ENCODE measurements at places on chromosomes 12 and 14.

GRCh38 chr14:55867719-55868118 lies 250.5 kb upstream of the PELI2 start:
- DNase-seq = no peak

- no peak for DNase-seq
Measured at GRCh38 chr12:117900561-117900960, 68.2 kb downstream of the KSR2 start.

- no peak for DNase-seq
Measured at GRCh38 chr12:76980196-76980595, 85.2 kb downstream of the E2F7 start.

DNA sequence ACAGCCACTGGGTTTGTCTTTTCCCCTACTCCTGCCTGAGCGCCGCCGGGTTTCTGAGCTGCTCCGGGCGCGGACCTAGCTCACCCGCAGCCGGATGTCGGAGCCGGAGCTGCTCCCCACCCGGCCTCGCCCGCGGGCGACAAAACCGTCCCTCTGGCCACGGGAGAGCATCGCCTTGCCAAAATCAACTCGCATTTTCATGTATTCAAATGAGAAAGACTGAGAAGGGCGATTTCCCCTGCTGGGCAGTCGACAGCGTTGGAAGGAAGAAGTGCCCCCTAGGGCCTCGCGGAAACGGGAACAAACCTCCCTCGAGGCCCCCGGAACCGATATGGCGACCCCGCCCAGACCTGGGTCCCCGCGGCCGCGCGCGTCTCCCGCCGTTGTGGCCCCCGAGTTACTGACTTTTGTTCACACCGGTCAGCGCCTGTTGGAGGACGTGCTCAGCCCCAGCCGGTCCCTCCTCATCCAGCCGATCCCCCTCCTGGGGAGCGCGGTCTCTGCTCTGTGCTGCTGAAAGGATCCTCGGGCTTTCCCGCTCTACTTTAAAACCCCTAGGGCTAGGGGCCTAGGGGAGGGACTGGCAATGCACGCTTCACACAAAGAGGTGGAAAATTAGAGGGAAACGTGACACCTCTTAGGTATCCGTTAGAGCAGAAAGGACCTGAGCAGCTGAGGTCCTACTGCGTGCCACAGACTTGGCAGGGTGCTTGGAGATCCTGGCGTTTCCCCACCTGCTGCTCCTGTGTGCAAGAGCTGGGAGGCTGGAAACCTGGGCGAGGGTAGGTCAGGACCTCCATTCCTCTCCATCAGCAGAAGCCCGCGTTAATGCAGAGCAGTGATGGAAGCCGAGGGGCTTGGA lies 4.3 kb downstream of the TTC6 start:
- DNase-seq = no peak

- DNase-seq = peak; percentile 48
Measured at GRCh38 chr12:42372154-42372791, 46.3 kb downstream of the PPHLN1 start.

GRCh38 chr12:6084261-6084968 lies 40.1 kb downstream of the VWF start:
- peak; percentile 74 for DNase-seq

- DNase-seq = no peak
Measured at GRCh38 chr14:38174711-38175110, 33.0 kb upstream of the SSTR1 start.

DNA sequence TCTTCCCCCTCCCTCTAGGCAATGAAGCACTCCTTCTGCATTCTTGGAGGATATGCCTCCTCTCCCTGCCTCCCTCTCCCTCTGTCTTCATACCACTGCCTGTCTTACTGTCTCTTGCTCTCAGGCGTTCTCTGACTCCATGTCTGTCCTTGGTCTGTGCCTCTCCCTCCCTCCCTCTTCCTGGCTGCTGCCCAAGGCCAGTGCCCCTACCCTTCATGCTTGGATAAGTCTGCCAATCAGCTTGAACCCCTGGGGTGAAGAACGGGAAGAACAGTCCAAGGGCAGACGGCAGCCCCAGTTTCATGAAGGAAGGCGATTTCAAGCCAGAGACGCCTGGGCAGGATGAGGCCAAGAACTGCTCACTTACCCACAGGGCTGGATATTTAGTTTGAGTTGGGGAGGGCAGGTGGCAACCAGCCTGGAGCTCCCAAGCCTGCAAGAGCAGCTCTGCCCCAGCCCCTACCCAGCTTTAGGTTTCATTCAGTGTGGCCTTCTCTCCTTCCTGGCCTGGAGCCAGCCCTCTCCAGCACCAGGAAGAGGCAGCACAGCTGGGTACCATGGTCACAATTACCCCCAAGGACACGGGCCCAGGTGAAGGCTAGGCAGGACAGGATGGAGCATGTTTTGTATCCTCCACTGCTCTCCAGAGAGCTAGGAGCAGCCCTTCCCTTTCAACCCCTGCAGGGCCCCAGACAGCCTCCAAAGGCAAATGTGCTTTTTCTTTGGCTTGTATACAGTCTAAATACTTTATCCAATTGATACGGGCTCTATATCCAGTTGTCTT lies 35.8 kb upstream of the LTBP2 start:
- DNase-seq = no peak

DNA sequence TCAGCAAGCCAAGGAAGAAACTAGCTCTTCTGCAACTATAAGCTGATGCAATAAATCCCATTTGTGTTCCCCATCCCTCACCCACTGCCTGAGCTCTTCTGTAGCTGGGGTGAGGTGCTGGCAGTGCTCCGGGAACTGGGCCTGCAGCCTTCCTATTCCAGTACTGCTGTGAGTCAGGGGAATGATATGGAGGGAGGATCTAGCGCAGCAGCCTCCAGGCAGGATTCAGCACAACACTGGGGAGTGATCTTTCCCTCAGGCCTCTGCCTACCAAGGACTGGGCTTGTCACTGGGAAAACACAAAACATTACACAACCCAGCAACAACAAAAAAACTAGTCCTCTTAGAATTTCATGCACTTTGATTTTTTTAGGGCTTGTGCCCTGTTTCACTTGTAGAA lies 58.7 kb downstream of the ST8SIA1 start:
- no peak for DNase-seq

DNA sequence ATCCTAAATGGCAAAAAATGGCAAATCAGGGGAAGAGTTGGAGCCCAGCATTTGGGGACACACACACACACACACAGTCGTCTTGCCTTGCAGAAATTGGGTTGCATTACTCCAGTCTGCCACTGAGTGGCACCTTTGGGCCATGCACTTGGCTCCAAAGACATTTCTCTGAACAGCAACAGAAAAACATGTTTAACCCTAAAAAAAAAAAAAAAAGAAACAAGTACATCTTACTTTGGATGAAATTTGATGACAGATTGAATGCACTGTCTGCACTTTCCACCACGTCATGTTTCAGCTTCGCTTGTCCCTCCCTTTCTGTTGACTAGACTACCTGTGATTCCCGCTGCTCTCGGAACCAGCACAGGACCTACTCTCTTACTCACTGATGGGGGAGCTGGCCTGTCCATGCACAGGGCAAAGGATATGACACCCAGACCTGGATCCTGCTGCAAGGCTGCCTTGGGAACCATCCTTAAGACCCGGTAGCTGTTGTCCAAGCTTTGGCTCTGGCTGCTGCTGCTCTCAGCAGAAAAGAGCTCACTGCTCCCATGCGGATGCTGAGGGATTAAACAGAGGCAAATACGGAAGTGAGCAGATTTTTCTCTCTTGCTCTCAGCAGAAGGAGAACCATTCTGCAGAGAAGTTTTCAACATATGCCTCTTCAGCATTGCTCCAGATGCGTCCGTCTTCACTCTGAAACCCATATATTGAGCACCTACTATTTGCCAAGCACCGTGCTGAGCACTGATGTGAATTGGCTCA lies 376.8 kb downstream of the DPF3 start:
- DNase-seq = peak; percentile 40

GRCh38 chr14:92564344-92565039 lies 50.9 kb downstream of the RIN3 start:
- DNase-seq = no peak

- peak; percentile 33 for DNase-seq
Measured at GRCh38 chr12:71392521-71393145, 47.0 kb upstream of the LGR5 start.

DNA sequence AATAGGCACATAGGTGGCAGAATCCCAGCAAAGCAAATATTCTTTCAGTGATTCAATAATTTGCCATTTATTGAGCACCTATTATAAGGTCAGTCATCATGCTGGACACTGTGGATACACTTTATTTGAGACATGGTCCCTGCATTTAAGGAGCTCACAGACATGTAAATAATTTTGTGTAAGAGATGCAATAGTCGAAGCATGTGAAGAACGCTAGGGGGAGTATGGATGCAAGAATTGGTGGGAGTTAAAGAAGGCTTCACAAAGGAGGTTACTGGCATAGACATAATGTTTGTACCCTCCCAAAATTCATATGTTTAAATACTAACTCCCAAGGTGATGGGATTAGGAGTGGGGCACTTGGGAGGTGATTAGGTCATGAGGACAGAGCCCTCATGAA lies 260.6 kb upstream of the GARIN6 start:
- DNase-seq = no peak

DNA sequence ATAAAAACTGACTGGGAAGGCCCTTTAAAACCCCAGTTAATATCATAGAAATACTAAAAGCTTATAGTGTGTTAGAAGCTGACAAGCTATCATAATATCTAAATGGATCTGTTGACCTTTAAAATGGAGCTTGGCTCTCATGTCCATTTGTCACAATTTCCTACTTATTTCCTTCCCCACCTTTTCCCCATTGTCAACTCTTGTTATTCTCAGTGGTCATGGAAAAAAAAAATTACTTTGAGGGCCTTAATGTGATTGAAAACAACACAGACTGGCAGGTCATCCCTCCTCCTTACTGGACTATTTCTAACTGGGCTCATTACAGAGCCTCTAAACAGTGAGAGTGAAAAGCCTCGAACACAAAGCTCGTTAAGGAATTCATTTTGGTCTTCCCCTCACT lies 13.7 kb upstream of the WNK1 start:
- no peak for DNase-seq

DNA sequence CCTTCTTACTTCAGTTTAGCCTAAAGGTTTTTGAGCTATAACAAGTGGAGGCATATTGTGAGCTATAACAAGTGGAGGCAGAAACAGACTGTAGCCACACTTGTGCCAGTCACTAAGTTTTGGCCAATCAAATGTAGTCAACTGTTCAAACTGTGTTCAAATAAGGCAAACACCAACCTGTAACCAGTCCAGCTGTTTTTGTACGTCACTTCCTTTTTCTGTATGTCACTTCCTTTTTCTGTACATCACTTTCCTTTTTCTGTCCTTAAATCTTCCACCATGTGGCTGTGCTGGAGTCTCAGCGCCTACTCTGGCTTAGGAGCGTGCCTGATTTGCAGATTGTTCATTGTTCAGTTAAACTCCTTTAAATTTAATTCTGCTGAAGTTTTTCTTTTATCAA lies 79.7 kb downstream of the FUT8 start:
- no peak for DNase-seq

DNA sequence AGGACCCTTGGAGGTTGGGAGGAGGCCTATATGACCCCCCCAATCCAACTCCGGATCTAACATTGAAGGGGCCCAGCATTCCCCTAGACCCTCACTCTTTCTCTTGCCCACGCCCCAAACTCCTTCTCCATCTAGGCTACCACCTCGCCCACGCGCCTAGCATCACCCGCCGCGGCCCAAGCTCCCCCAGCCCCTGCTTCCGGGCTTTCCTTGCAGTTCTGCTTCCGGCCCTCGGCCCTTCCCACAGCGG lies 445 bp downstream of the CERS5 start:
- no peak for DNase-seq

- DNase-seq = no peak
Measured at GRCh38 chr14:94382716-94383596, 5.4 kb downstream of the SERPINA1 start.

DNA sequence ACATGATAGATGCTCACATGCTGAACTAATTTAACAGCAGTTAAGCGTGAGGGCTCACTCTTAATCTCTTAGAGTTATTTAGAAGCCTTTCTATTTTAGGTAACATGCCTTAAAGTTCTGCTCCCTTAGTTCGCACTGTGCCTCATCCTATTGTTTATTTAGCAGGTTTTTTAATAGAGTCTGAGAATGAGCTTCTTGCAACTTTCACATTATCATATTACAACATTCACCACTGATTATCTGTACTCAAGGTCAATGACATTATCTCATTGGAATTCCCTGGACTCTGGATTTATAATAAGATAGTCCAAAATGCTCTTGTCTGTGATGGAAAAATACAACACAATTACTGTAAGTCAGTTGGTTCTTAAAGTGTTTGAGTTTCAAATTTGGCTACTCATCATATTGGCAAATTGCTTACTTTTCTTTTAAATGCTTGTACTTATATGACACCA lies 183.6 kb upstream of the SLC38A2 start:
- no peak for DNase-seq

GRCh38 chr12:13149411-13149810 lies 45.9 kb upstream of the GSG1 start:
- no peak for DNase-seq

GRCh38 chr14:69913686-69914085 lies 34.5 kb downstream of the SMOC1 start:
- no peak for DNase-seq

GRCh38 chr14:100128688-100129087 lies 30.8 kb downstream of the DEGS2 start:
- DNase-seq = no peak

- DNase-seq = no peak
Measured at GRCh38 chr12:56781726-56782125, 18.6 kb downstream of the HSD17B6 start.

DNA sequence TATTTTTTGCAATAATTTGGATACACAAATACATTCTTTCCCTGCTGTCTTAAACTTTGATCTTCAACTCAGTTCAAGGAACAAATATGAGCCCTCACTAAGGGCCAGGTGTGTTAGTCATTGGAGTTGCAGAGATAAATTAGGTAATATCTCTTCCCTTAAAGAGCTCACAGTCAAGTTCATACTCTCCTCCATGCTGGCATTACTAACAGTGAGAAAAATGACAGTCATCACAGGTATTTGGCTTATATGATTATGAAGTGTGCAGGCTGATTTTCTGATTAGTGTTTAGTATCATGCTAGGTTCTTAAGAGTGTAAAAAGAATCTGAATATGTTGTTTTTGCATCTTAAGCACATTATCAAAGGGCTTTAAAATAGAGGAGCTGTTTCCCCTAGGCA lies 594.7 kb downstream of the CCER1 start:
- no peak for DNase-seq

GRCh38 chr14:64516969-64517368 lies 12.4 kb downstream of the ZBTB1 start:
- no peak for DNase-seq

DNA sequence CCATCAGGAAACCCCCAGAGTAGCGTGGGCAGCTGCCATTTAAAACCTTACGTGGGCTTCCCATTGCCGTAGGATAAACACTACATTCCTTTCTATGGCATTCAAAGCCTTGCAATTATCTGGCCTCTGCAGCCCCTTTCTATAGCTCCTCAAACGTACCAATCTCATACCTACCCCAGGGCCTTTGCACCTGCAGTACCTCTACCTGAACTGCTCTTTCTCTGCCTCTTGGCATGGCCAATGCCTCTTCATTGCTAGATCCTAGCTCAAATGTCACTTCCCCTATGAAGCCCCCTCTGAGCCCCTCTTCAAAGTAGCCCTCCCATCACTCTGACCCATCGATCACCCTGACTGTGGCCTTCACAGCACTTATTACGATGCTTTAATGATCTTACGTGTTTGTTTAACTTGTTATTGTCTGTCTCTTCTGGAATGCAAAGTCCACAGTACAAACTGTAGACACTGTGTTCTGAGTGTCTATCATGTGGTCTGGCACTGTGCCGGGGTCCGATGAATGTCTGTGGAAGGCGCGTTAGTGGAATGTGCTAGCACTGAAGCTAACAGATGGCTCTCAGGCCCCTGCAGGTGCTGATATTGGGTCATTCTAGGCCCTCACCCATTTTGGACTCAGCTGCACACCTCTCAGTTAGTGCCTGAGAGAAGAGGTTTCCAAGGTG lies 157.3 kb upstream of the NOS1 start:
- no peak for DNase-seq

- no peak for DNase-seq
Measured at GRCh38 chr12:47509398-47509851, 196.4 kb downstream of the RPAP3 start.

Data from iPS DF 19.7 (cell line).